ENCODE measurements at places on chromosomes 3 and 15.

DNA sequence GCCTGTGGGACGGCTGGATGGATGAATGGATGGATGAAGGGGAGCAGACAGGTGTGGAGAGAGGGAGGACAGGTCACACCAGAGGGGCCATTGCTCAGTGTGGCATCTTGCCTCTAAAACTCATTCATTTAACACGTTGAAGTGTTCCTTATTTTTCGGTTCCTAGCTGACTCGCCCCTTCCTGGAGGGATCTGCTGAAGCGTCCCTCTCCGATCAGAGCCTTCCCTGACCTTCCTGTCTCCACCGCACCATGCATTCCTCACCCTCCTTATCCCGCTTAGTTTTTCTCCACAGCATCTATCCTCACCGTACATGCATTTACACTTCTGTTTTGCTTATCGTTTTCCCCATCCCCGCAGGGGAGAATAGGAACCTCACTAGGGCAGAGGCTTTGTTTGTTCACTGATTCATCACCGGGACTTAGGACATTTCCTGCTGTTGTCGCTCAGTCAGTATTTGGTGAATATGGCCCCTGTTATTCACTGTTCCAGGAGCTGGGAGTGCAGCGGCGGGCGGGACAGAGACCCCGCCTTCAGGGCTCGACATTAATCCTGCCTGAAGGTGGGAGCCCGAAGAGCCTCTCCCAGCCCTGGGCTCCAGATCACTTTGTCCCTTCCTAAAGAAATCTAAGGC lies 32.0 kb downstream of the FOXL2 start:
- DNase-seq, result no peak

- no peak for DNase-seq
Observed at GRCh38 chr15:96135166-96136093, 195.1 kb upstream of the NR2F2 start.

DNA sequence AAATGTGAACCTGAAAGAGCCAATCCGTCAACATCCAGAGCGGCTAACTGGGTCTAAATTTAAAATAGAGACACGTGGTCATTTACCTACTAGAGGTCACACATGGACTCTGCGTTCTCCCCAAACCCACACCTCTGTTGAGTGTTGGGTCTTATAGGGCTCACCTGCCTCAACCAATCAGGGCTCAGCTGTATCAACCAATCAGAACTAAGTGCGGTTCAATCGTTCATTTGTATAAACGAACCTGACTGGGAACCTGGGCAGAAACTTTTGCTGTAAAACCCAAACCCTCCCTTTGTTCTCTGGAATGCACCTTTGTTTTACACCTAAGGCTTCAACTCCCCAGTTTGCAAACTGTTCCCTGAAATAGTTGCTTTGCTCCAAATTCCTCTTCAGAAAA lies 8.9 kb downstream of the DNAAF4 start:
- no peak for DNase-seq

DNA sequence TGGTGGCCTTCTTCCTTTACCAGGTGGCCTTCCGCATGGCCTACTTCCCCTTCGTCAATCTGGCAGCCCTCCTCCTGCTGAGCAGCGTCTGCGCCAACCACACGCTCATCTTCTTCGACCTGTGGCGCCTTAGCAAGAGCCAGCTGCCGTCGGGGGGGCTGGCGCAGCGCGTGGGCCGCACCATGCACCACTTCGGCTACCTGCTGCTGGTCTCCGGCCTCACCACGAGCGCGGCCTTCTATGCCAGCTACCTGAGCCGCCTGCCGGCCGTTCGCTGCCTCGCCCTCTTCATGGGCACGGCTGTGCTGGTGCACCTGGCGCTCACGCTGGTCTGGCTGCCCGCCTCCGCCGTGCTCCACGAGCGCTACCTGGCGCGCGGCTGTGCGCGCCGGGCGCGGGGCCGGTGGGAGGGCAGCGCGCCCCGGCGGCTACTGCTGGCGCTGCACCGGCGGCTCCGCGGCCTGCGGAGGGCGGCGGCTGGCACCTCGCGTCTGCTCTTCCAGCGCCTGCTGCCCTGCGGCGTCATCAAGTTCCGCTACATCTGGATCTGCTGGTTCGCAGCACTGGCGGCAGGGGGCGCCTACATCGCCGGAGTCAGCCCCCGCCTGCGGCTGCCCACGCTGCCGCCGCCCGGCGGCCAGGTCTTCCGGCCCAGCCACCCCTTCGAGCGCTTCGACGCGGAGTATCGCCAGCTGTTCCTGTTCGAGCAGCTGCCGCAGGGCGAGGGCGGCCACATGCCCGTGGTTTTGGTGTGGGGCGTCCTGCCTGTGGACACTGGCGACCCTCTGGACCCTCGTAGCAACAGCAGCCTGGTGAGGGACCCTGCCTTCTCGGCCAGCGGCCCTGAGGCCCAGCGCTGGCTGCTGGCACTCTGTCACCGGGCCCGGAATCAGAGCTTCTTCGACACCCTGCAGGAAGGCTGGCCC lies 9.9 kb downstream of the DISP2 start:
- peak; percentile 79 for DNase-seq

- DNase-seq, result no peak
Observed at GRCh38 chr3:140553591-140553990, 124.3 kb upstream of the TRIM42 start.

DNA sequence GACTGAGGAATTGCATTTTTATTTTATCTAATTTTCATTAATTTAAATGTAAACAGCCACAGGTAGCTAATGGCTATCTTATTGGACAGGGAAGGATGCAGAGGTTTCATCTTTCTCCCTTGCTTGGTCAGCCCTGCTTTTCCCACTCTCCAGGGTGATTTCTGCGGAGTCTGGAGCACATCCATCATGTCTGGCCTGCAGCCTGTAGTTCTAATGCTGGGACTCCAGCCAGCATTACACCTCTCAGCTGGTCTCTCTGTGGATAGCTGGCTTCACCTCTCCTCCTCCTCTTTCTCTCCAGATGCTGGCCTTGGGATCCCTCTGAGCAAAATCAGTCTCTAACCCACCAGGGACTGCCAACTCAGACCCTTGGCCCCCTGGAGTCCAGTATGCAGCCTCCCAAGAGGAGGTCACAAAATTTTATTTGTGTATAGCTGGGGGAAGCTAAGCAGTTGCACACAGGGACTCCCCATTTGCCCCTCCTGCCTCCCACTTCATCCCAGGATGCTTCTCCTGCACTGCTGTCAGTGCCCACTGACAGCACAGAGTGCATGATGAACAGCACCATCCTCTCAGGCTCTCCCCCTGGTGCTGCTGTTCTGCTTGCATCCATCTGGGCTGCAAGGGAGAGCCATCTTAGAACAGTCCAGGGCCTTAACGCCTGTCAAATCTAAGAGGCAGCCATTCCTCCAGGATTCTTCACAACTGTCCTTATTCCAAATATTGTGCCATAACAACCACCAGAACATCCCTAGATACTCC lies 1.7 kb downstream of the BFSP2 start:
- no peak for DNase-seq

DNA sequence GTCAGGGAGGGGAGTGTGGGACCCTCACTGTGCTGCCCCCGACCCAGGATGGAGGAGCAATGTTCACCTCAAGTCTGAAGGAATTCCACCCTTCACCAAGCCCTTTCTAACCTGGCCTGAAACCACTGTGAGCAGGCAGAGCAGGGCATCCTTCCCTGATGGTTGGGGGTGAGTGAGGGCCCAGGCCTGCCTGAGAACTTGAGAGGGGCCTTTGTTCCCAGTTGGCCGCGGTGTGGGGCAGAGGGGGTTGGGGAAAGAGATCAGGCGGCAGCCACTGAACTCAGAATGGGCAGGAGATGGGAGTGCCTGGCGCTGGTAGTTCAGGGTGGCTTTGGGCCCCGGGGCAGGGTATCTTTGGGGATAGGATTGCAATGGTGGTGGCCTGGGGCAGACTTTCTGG lies 103.5 kb upstream of the RPL32 start:
- DNase-seq, result no peak

DNA sequence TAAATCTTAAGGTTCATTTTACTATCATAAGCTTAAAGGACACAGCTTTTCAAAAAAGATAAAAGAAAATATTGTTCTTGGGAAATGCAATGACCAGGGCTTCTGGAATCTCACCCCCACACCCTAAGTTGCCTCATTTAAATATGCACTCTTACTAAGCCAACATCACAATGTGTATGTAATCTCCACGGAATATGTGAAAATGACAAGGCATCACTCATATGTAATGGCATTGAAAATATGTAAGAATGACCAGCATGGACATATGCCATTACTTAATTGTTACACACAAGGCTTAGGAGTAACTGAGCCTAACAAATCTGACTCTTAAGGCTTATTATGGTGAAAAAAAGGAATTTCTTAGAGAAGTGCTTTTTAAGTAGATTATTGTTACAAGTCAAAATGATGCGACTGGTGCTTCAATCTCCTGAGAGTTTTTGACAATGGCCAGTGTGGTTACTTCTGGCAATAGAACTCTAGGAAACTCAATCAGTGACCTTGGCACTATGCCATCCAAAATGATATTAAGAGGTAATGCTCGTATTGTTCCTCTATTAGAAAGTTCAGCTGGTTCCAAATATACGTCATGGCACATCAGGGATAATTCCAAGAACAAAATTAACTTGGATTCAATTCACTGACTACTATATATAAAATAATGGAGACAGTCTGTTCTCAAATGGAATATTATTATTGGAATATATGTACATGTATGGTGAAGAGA lies 290.0 kb upstream of the PLSCR5 start:
- no peak for DNase-seq

- no peak for DNase-seq
Observed at GRCh38 chr15:50164458-50164857, 17.5 kb upstream of the SLC27A2 start.

DNA sequence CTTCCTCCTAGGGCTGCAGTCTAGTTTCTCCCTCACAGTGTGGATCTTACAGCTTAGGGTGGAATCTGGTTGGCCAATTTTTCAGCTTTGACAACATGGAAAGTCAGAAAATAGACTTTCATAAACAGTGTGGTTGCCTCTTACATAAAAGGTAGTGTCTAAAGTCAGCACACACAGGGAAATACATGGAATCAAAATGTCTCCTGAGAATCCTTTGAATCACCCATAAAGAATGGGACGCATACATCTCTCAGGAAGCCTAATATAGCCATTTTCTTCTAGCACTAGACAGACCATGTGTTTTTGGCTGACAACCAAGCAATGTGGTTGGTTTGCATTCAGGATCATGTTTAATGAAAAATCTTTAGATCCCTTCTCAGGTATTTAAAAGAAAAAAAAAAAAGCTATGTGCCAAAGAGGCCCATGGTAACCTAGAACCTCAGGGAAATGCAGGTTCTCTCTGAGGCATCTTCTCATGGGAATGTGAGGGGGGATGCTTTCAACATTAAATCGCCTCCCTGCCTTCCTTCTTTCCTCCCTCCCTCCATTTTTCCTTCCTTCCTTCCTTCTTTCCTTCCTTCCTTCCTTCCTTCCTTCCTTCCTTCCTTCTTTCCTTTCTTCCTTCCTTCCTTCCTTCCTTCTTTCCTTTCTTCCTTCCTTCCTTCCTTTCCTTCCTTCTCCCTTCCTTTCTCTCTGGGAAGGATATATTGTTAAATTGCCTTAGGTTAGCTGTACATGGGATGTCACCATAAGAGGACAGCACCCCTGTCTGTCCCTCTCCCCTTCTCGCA lies 34.3 kb upstream of the ZBTB38 start:
- no peak for DNase-seq

- no peak for DNase-seq
Observed at GRCh38 chr3:141901914-141902313, 25.5 kb downstream of the ATP1B3 start.

DNA sequence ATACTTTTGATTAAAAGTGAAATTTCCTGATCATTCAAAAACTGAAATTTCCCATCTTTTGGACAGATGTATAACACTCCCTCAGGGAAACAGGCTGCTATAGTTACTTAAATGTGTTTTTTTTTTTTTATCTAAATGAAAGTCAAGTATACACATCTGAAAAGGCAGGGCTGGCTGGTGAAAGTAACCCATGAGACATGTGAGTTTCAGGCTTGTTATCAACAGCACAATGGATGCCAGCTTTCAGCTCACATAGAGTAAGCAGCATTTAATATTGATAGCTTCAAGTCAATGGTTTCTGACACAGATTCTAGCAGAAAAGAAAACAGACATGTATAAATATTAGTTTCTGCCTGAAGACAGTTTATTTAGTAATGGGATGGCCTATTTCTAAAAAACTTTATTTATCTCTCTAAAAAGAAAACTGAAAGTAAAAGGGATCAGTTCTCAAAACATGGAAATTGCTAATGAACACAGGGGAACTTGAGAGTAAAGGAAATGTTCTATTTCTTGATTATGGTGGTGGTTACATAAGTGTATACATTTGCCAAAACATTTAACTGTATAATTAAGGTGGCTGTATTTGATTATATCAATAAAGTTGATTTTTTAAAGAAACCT lies 89.7 kb upstream of the CMC1 start:
- DNase-seq, result no peak

DNA sequence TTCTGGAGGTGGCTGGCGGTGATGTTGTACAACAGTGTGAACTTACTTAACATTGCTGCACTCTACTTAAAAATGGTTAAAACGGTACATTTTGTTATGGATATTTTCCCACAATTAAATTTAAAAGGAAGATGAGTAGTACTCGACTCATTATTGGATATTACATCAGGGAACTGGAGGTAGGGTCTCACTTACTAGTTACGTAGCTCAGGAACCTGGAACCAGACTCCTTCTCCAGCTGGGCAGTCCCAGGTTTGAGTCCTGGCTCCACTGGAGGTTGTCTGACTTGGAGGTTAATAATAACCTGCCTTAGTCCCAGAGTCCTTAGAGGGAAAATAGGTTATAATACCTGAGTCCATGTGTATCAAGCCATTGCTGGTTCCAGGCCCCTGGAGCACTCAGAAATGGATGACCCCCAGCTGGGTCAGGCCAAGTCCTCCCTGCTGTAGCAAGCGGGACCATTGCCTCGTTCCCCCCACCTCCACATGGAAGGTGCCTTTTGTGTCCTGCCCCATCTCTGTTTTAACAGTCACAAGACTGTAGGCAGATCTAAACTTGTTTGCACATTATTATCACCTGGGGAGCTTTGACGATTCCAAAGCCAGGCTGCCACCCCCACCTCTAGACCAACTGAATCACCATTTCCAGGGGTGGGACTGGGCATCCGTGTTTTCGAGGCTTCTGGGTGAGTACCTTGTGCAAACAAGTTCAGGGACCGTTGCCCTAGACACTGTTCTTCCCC lies 126.6 kb downstream of the IGF1R start:
- no peak for DNase-seq

DNA sequence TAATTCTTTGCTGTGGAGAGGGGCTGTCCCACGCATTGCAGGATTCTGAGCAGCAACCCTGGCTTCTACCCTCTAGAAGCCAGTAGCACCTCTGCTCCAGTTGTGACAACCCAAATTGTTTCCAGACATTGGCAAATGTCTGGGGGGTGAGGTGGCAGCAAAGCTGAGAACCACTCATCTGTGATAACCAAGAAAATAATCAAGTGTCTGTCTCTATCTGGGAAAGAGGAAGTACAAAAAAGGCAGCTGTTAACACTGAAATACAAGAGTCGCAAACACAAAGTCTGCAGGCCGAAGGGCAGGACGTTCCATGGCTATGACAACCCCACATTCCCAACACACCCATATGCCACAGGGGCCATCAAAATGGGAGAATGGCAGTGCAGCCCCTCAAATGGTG lies 42.2 kb upstream of the GNB5 start:
- DNase-seq, result no peak

DNA sequence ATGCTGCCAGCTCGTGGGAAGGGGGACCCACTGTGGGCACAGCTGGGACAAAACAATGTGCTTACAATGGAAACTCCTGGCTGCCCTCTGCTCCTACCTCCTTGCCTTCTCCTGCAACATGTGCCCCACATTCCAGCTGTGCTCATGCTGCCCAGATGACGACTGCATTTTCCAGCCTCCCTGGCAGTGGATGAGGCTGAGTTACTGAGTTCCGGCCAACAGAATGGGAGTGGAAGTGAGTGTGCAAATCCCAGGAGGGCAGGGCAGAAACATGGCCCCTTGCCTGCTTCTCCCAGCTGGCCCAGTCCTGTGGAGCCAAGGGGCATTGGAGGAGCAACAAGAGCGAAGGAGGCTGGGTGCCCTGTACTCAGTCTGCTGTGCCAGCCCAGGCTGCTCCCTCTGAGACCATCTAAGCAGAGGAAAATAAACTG lies 17.1 kb downstream of the KLF15 start:
- DNase-seq, result no peak
